CD4-positive, alpha-beta T cell treated with Interleukin-2 at 100 ng/mL for 4 hours (primary cell): ENCODE measurements at places on chromosomes 12 and 14.

DNA sequence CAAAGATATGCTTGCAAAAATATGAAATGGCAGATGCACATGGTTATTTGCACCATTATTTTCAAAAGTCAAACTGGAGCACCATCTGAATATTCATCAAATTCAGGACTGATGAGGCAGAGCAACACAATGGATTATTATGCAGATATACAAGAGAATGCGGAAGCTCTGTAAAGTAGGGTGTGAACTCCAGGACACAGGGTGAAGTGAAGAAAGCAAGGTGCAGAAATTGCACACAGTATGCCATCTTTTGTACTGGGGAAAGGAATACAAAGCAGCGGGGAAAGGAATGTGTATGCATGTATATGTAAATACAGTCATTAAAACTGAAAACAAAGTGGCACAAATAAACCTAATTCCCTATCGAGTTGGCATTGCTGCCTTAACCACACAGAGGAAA, 22.7 kb upstream of the CLEC4E start:
- DNase-seq, result no peak

DNA sequence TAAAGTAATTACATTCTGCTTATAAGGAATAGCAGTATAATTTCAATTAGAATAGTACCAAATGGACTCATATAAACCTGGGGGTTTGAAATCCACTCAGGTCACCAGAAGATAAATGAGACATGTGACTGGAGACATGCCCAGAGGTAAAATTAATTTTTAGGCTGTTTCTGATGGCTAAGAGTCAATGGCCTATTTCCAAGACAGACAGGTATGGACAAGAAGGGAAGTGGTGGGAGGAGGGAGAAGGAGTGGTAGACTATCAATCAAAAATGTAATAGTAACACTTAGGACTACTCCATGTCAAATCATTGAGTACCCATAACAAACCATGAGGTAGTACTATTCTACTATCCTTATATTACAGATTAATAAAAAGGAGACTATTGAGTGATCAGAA, 544.0 kb downstream of the GALC start:
- no peak for DNase-seq

GRCh38 chr14:102496331-102496691, 13.3 kb downstream of the ANKRD9 start:
- no peak for DNase-seq

DNA sequence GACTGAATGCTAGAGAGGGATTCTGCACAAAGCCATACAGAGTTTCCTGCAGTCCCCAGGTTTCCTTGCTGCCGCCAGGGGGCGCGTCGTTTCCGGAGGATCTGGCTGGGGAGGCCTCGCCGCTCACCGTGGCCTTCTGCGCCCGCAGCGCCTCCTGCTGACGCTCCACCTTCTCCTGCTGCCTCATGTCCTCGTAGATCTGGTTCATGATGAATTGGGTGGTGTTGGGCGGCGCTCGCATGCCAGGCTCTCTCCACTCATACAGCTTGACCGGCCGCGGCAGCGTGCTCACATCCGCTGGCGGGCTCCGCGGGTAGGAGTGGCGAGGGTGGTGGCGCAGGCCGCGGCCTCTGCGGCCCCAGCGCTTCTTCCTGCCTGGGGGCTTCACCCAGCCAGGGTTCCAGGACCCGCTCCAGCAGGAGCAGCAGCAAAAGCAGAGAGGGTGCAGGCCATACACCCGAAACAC, 987 bp downstream of the CCER1 start:
- DNase-seq, result no peak

- peak; percentile 51 for DNase-seq
These were observed 32.6 kb downstream of the DTX1 start for GRCh38 chr12:113088971-113089756.

GRCh38 chr12:107411792-107412535, 273.6 kb upstream of the PWP1 start:
- DNase-seq, result no peak

DNA sequence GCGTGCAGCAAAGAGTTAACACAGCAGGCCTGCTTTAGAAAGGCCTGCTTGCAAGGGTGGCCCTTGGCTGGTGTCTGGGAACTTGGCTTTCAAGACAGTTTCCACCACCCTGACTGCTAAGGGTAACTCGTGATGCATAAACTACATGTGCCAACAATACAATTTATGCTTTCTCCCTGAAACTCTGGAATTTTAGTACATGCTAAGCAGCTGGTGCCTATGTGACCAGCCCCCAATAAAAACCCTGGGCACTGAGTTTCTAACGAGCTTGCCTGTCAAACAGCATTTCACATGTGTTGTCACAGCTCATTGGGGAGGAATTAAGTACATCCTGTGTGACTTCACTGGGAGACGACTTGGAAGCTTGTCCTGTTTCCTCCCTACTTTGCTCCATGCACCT, 133.1 kb downstream of the SLC5A8 start:
- no peak for DNase-seq

DNA sequence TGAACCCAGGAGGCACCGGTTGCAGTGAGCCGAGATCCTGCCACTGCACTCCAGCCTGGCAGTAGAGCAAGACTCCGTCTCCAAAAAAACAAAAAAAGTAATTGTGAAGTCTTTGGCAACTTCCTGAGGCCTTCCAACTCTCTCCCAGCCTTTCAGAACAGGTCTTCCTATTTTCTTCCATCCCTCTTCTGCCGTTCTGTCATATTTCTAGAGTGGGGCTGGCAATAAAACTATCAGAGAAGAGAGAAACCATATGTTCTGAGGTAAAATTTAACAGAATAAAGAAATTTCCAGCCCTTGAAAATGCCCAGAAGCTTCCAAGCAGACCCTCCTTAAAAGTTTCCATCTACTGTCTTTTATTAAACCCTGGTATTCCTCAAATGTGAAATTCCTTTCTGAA, 100.4 kb downstream of the HMGA2 start:
- no peak for DNase-seq

GRCh38 chr12:15928870-15929571, 17.9 kb downstream of the DERA start:
- DNase-seq, result no peak

DNA sequence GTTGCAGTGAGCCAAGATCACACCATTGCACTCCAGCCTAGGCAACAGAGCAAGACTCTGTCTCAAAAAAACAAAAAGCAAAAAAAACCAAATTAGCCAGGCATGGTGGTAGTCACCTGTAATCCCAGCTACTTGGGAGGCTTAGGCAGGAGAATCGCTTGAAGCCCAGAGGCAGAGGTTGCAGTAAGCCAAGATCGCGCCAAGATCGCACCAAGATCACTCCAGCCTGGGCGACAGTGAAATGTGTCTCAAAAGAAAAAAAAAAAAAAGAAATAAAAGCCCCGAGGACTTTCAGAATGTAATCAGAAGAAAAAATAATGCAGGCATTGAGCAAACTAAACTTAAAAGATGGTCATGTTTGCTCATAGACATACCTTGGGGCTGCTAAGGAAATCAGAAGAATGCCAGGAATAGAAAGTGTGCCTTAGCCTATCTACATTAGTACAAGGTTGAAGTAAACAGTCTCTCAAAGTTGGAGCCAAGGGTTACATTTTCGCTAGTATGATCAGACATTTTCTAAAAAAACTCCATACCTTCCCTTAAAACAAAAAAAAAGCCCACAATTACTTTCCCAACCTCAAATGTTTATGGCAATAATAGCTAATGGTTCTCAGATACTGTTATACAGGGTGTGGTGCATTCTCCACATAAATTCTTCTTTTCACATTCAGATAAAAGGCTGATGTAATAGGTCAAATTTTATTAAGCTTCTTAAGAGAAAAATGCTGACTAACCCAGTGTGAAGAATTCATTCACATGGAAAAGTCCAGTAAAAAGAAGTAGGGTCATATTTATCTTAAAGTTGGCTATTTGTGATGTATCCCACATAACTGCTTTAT, 15.8 kb downstream of the DTD2 start:
- DNase-seq, result no peak
